ENCODE measurements at places on chromosomes 3 and 15.
A peak's percentile ranks its signal among the peaks of the same experiment; 100 is the strongest.

DNA sequence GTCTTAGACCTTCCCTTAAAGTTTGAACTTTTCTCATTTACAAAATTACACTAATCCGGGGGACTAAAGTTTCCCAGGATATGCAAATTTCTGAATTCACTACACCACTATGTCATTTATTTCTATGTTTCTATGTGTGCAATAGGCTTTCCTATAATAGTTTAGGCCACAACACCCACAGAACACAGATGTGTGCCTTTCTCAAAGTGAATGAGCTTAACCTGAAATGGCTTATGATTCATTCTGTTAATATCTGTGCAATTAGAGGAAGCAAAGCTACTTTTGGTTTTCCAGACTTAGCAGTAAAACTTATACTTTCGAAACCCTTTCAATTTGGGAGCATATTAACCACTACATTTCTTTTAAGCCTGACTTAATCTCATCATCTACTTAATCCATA, 748.1 kb downstream of the GBE1 start:
- no peak for DNase-seq

GRCh38 chr3:138195481-138195880, 8.4 kb downstream of the ARMC8 start:
- peak; percentile 25 for DNase-seq

DNA sequence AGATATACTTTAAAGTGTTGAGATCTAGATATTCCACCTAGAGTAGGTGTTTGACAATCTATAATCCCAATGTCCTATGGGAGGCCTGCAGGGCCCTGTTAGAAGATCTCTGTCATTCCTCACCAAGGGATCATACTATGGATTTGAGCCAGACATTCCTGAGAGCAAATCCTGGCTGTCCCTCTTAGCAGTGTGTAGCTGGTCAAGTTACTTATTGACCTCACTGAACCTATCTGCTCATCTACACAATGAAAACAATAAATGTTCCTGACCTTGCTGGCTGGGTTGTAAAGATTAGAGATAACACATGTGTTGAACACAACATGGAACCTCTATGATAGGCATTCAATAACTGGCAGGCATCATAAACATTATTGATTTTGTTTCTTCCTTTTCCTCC, 265.6 kb upstream of the ATP11B start:
- DNase-seq = no peak

DNA sequence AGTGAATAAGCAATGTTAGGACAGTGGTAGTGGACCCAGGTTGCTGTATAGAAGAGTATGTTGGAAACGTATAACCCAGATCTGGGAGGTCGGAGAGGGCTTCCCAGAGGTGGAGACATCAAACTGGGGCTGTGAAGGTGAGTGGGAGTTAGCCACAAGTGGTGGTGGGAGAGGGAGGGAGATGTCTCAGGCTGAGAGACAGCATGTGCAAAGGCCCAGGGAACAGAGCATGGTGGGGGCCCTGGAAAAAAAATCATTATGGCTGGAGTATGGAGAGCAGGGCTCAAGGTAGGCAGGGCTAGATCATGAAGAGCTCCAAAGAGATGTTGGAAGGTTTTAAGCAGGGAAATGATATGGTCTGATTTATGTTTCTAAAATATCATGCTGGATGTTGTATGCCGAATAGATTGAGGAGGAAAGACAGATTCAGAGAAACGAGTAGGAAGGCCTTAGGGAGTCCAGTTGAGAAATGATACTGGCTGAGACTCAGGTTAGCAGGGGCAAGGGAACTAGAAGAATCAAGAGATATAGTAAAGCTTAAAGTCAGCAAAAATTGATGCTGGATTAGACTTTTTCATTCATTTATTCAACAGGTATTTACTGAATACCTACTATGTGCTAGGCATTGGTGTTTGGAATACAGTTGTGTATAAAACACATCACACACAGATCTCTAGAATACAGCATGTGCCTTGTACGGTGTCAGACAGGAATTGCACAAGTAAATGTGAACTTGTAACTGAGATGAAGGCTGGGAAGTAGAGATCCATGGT, 17.0 kb downstream of the ITPR1 start:
- DNase-seq = no peak

GRCh38 chr3:67402873-67403272, 251.5 kb downstream of the SUCLG2 start:
- DNase-seq = no peak

DNA sequence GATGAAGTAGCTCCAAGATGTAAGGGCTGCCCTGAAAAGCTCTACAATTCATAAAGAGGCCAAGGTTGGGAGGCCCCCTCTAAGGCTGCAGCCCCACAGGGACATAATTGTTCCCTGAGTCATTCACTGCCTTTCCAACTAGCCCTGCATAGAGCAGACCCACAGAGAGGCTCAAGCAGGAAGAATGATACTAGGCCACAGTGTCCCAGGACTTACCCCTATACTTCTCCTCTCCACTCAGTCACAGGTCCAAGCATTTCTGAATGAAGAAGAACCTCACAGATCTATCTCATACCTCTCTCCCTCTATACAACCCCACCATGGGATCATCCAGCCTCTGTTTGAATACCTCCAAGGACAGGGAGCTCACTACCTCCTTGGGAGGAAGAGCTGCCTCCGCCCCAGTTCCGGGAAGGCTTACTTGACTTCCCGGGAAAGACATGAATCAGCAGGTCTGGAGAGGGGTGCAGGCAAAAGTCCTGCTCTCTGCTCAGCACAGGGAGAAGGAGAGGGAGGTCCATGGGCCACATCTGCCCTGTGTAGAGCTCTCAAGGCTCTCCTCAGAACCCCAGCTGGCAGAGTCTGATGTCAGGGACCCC, 6.9 kb upstream of the SKIC8 start:
- no peak for DNase-seq

DNA sequence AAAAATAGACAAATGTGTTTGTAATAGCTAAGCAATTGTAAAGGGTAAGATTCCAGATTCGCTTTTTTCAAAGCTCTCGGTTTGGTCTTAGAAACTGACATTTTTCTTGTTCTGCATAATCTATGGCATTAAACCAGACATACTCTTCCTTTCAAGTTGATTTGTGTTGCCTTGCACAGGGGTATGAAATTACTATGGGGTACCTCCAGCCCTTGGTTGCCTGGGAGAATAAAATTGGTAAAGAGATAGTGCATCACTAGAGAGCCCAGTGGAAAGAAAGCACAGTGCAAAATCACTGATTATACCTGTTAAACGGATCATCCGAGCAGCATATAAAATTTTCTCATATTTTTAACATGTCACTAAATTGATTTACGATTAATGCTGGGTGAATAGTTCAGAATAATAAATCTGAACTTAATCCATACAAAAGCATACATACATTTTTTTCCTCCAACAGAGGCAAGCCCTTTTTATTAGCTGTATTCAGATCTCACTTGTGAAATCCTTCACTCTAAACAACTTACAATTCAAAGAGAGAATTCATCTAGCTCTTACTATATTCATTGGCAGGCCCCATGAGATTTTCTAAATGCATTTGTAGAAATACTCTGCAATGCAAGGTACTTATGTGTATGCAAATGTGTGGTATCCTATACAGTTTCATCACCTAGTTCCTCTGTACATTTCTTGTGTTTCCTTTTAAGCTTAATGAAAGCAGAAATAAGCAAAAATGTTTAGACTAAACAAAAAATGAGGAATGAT, 224.4 kb downstream of the ROBO1 start:
- no peak for DNase-seq

GRCh38 chr3:56467801-56468183, 475 bp downstream of the ERC2 start:
- DNase-seq = no peak

DNA sequence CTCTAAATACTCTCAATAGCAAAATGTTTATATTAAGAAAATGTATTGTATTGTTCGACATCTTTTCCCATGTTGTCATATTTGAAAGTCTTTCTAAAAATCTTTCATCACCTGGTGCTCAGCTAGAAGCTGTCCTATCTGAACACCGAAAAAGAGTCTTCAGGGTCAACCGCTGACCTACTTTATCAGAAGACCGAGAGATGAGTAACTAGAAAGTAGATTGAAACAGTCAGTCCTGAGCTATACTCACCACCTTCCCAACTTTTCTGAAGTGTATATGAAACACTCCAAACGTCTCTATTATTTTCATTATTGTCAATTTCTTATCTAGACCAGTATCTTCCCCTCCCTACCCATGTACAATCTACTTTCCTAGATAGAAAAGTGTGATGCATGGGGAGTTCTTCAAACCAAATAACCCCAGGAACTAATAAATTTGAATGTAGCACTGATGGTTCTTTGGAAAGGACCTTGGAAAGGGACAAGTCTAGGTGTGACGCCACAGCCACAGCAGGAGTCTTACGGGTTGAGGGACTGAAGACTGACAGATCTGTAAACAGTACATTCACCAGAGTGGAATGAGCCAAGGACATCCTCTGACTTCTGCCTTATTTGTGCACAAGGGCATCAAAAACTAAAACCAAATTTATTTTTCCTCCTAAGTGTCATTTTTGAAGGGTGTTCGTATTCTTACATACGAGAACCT, 58.6 kb downstream of the TMOD3 start:
- DNase-seq = no peak

- no peak for DNase-seq
Measured at GRCh38 chr3:13201851-13202250, 128.6 kb upstream of the IQSEC1 start.

GRCh38 chr3:41207355-41207754, 8.1 kb downstream of the CTNNB1 start:
- DNase-seq = no peak

- DNase-seq = no peak
Measured at GRCh38 chr15:89805241-89806209, 9.1 kb downstream of the ANPEP start.

DNA sequence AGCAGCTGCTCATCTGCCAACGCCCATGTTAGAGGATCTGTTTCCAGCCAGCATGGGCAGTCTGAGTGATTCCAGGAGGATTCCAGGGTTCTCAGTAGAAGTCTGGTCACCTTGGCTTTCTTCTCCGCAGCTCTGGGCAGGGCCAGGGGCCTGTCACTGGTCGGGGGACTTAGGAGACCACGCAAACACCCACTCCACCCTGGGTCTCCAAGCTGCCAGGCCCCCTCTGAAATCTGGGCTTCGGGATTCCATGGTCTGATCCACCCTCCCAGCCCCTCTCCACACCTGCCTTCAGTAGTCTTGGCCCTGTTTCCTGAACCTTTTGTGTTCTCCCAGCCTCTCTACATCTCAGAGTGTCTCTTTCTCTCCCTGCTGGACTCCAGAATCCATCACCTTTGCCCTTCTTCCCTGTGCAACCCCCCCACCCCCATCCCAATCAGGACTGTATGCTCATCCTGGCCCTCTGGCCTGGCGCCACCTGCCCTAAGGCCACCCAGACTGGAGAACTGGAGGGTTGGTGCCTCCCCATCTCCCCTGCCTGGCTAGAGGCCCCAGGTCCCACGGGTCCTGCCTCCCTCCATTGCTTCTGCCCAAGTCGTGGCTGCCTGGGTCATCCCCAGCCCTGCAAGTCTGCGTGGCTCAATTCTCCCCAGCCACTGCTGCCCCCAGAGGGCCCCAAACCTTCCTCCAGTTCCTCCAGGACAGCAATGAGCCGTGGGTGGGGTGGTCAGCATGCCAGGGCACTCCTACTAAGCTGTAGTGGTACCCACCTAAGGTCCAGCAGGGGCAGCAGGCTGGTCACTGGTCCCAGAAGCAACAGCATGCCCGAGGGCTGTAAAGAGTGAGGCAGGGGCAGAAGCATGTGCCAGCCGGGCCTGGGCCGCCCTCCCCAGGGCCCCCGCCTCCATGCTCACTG, 102.8 kb downstream of the TBC1D2B start:
- DNase-seq = no peak

DNA sequence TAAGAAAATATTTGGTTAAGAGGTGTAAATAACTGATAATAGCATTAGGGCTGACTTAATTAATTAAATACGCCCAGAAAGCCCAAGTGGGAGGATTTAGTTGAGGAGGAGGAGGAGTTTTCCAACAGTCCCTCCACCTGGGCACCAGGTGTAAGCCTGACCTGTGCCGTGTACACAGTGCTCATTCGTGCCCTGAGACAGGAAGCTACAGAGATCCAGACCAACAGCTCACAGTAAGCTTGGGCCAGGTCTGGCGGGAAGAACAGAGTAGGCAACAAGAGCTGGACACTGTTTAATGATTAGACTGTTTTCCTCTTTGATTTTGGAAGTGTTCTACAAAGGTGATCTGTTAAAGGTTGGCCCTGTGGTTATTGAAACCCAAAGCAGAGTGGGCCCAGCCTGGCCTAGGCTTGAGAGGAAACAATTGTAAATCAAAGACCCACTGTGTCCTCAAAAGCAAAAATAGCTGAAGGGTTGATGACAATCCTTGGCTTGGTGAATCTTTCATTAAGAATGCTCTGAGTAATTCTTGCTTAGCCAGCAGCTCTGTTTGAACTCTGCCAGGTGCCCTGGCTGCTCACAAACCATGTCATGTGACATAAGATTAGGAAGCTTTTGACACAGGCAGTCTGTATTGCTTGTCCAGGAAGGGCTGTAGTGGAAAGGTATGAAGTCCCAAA, 13.8 kb downstream of the SQOR start:
- no peak for DNase-seq

GRCh38 chr3:65151666-65152065, 463.9 kb upstream of the ADAMTS9 start:
- no peak for DNase-seq

DNA sequence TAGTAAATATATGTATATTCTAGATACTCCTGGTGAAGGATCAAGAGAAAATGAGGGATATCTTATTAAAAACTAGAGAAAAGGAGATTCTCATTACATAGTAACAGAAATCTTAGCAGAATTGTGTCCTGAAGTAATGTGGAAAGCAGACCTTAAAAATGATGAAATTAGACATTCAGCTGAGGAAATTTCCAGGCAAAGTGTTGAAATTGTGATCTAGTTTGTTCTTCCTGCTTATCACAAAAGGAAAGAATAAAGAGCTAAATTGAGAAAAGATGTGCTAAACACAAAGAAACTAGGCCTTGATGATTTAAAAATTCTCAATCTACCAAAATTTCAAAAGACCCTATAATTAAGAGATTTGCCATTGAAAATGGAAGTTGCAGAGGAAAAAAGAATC, 362.6 kb upstream of the PLSCR5 start:
- no peak for DNase-seq

GRCh38 chr15:71043373-71043772, 71.9 kb upstream of the THSD4 start:
- DNase-seq = no peak

- no peak for DNase-seq
Measured at GRCh38 chr15:40452296-40453090, 11.7 kb downstream of the BAHD1 start.

DNA sequence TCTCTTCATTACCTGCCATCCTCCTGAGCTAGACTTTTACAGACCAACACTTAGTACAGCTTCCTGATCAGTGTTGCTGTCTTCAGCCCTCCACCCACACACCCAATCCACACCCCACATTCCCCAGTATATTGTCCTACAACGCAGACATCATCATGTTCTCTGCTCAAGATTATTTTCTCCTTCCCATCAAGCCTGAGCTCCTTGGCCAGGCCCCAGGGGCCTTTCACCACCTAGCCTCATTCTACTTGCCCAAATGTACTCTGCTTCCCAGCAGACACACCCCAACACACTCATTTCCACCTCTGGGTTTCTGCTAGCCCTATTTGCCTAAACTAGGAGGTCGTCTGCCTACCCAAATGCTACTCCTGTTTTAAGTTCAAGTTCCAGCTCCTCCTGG, 37.0 kb downstream of the DAPK2 start:
- no peak for DNase-seq
